ENCODE measurements at places on chromosomes 3 and 15. TPM values are rescaled to one million over a fixed set of nuclear protein-coding genes. Genes with fewer than 3 reads are reported as not detected.

The SLC2A2 gene
- total RNA-seq = not detected

DNA sequence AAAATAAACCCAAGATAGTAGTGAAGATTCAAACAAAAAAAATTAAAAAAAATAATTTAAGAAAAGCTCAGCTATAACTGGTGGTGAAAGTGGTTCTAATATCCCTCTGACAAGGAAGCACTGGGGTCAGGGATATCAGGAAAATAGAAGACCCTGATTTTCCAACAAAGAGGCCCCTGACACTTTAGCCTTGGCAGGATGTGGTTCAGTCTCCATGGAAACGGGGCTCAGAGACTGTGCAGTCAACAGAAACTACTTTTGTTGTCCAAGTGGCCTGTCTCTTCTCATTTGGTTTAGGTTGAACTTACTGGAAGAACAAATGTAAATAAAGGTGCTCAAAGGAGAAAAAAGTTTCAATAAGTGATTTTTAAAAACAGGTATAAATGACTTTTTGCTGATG lies 27.2 kb downstream of the INTS14 start:
- no peak for DNase-seq

The CILP gene
- total RNA-seq = 209 TPM

The NUP210 gene
- total RNA-seq = 9.3 TPM

GRCh38 chr3:152402695-152403451 lies 134.1 kb downstream of the MBNL1 start:
- no peak for DNase-seq

DNA sequence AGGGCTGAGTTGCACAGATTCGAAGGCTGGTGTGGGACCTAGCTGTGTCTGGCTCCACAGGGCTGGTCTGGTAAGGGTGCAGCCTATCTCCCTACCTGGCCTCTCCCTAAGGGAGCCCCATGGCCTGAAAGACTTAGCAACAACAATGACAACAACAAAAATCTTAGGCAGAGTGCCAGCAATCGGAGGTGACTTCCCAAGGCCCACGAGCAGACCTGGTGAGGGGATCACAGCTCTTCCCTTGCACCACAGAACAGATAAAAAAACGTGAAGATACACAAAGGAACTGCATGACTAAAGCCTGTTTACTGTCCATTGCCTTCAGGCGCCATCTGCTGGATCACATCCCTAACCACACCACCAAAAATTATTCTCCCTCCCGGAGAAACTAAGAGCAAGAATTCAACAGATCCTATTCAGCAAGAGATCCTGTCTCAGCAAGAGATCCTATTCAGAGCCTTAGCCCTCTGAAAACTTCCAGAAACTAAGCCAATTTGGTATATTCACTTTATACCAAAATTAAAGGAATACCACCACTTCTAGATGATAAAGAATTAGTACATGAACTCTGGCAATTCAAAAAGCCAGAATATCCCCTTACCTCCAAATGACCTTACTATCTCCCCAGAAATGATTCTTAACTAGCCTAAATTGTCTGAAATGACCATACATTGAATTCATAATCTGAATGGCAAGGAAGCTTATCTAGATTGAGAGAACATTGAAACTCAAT lies 24.1 kb upstream of the OR5K4 start:
- DNase-seq = no peak

DNA sequence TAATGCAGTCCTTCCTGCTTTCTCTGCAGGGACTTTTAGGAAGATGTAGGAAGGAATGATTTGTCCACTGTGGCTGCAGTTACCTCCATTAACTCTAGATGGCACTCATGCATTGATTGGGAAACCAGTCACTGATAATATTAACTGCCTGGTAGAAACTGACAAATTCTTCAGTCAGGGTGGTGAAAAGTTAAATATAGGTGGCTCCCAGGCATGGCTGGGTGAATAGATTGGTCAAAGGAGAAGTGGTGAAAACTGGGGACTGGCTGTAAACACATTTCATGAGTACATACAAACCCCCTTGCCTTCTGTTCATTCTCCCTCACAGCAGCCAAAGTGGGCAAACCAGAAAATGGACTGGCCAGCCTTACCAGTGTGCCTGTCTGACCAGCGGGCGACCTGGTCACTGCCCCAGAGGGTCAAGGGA lies 333.4 kb downstream of the THSD4 start:
- DNase-seq = no peak

- DNase-seq = no peak
Measured at GRCh38 chr3:33937628-33938027, 139.2 kb downstream of the PDCD6IP start.

- no peak for DNase-seq
Measured at GRCh38 chr3:124998247-124998630, 57.6 kb downstream of the HEG1 start.

GRCh38 chr15:36358094-36358493 lies 221.3 kb upstream of the CDIN1 start:
- no peak for DNase-seq

The UCN2 gene
- total RNA-seq = not detected

The C15orf62 gene
- total RNA-seq = not detected

The ADAMTS17 gene
- 4.2 TPM for total RNA-seq

The ALDH1A3 gene
- 69.6 TPM for total RNA-seq

Measured in tibial nerve (tissue), 4 donors.